ENCODE measurements at places on chromosomes 12 and 14.

GRCh38 chr14:104076743-104077142, 8.8 kb upstream of the ASPG start:
- no peak for DNase-seq

- peak; percentile 28 for DNase-seq
These were observed 203.8 kb downstream of the RASSF9 start for GRCh38 chr12:85632390-85632789.

DNA sequence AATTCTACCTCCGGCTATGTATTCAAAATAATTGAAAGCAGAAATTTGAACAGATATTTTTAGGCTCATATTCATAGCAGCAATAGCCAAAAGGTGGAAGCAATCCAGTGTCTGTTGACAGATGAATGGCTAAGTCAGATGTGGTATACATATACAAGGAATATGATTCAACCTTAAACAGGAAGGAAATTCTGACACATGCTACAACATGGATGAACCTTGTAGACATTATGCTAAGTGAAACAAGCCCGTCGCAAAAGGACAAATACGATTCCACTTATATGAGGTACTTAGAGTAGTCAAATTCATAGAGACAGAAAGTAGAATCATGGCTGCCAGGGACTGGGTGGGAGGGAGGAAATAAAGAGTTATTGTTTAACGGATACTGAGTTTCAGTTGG, 331.6 kb downstream of the PCNX1 start:
- DNase-seq, result no peak

DNA sequence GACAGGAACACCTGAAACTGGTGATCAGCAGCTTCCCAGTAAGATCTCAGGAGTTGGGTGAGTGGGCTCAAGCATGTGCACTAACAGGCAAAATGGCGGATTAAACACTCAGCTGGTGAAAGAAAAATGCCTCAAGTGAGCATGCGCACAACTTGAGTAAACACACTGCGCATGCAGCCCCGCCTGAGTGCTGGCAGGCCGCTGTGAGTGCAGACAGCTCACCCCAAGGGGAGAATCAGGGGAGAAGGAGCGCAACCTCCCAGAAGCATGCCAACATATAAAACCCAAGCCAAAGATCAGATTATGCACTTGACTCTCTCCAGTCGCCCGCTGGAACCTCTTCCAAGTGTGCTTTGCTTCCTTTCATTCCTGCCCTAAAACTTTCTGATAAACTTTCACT, 125.8 kb downstream of the VRK1 start:
- DNase-seq, result no peak

DNA sequence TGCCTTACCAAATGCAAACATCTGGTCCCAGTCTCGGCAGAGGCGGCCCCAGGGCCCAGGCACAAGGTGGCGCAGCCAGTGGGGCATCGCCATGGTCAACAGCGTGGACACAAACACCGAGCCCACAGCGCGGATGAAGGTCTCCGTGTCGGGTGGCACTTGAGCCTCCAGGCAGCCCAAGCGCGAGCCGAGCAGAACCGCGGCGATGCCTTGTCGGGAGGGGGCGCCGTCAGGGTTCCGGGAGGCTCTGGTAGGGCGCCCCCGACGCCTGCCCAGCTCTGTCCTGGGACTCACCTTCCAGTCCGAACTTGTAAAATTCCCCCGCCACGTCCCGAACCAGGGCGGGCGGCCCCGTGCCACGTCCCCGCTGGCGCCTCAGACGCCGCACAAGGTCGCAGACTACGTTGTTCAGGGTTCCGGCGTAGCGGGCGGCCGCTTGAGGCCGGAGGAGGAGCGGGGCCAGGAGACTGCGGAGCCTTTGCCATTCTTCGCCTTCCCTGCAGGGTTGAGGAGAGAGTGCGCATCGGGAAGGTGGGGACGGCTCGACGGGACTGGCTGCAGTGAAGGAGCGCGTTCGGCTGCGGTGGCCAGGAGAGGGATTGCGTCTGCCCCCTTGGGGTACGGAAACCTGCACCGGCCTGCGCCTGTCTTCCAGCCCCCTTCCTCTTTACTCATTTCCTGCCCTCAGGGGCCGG, 1.7 kb downstream of the CYP27B1 start:
- DNase-seq, result peak; percentile 45

DNA sequence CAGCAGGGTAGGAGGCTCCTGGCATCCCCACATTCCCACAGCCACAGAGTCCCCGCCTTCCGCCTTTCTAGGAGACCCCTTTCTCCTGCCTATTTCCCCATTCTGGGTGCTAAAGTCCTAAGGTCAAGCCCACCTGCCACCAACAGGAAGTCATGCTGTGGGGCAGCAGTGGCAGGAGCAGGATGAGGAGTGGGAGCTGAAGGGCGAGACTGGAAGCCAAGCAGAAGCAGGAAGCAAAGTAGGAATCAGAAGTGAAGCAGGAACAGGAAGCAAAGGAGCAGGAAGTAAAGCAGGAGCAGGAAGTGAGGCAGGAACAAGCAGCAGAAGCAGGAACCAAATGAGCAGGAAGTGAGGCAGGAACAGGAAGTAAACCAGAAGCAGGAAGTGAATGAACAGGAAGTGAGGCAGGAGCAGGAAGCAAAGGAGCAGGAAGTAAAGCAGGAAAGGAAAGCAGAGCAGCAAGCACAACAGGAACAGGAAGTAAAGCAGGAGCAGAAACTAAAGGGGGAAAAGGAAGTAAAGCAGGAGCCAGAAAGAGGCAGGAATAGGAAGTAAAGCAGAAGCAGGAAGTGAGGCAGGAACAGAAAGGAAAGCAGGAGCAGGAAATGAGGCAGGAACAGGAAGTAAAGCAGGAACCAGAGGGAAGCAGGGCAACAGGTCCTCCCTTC, 38.3 kb upstream of the RIMBP2 start:
- DNase-seq, result no peak

DNA sequence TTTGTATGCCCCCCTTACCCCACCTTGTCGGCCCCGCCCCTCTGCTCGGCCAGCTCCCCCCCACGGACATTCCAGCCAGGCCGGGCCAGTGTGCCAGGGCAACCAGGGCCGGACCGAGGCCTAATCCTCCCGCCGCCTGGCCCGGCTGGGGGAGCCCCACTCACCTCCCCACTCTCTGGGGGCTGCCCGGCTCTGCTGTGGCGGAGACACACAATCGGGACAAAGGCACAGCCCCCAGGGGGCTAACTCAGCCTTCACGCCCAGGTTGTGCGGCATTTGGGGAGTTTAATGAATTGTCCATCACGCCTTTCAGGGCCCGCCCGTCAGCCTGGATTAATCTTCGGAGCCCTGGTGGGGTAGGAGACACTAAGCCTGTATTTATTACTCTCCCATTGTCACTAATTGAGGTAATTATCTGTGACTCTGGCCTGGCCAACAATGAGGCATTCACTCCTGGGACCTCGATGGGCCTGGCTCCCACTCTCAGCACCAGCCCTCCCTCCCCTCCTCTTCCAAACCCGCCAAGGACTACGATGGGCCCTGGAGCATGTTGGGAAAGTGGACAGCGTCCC, 8.7 kb downstream of the WNT1 start:
- DNase-seq, result no peak

GRCh38 chr14:59926534-59926933, 6.6 kb downstream of the LRRC9 start:
- no peak for DNase-seq

- DNase-seq, result no peak
These were observed 63.2 kb downstream of the KLHL28 start for GRCh38 chr14:44898551-44898950.

DNA sequence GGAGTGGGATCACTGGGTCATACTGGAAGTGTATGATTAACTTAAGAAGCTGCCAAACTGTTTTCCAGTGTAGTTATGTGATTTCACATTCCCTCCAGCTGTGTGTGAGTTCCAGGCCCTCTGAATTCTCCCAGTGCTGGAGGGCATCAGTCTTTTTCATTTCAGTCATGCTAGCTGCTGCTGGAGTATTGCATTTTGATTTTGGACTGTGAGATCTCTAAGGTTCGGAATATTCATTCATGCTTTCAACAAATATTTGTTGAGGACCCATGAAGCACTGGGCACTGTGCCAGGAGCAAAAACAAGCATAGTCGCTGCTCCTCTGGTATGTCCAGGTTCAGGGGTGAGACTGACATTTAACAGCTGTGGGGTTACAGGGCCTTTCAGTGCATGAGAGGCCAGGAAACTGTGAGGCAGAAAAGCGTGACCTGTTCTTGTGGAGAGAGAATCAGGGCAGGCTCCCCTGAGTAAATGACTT, 133.2 kb downstream of the SCARB1 start:
- no peak for DNase-seq

- no peak for DNase-seq
These were observed 42.7 kb upstream of the NCOR2 start for GRCh38 chr12:124610021-124610612.

DNA sequence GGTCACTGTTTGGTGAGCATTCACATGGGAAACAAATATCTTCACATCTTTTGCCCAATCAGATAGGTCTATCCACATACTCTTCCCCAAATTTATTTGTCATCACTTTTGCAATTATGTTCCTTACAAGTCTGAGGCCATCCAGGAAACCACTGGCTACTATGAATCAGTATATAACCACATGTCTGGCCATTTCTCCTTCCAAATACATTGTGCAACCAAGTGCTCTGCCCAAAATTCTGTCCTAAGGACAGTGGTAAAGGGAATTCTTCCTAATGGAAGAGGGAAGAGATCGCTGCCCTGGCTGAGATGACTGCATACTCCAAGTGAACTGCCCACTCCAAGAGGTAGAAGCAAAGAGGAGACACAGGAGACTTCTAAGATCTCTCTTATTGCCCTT, 148.9 kb upstream of the MAX start:
- no peak for DNase-seq

- DNase-seq, result no peak
These were observed 21.4 kb upstream of the TMTC2 start for GRCh38 chr12:82665142-82665923.

DNA sequence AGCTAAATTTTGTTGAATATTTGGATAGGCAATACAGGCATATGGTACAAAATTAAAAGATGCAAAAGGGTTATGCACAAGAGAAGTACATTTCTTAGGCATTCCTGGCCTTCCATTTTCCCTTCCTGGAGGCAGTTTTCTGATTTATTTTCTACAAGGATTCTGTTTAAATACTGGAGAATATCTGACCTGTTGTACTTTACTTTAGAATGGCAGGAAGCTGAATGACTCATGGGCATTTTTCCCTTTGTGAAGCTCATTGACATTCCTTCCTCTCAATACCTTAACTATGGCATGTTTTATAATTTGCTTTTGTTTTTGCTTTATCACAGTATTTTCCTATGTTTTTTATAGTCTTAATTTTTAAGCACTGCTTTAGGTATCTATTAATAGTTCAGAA, 62.7 kb downstream of the RCOR1 start:
- DNase-seq, result no peak

GRCh38 chr14:66508846-66509621, 1.1 kb downstream of the GPHN start:
- peak; percentile 44 for DNase-seq

GRCh38 chr12:10838461-10838860, 10.8 kb downstream of the PRR4 start:
- DNase-seq, result no peak

DNA sequence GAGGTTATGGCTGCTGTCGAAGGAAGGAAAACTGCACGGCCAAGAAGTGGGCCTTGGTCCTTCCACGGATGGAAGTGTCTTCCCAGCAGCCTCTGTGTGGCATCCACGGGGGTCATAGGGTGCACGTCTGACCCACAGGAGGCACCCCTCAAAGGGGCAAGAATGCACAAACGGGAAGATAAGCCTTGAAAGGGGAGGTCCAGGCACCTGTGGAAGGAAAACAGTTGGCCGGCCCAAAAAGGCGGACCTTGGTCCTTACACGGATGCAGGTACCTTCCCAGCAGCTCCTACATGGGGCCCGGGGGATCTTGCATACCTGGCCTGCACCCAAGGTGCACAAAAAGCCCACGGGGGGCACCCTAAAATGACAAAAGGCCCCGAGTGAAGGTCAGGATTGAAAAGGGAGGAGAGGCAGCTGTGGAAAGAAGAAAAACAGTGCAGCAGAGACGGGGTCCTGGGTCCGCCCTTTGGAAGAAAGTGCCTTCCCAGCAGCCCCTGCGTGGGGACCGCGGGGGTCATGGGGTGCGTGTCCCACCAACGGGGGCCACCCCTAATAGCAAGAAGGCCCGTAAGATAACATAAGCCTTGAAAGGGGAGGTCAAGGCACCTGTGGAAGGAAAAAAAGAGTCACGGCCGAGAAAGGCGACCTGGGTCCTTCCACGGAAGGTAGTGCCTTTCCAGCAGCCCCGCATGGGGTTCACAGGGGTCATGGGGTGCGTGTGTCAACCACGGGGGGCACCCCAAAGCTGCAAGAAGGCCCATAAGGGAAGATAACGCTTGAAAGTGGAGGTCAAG, 276.1 kb downstream of the ALG10 start:
- DNase-seq, result no peak

- DNase-seq, result no peak
These were observed 49.5 kb upstream of the PIWIL1 start for GRCh38 chr12:130288206-130288605.

- no peak for DNase-seq
These were observed 144.8 kb downstream of the TBC1D30 start for GRCh38 chr12:64968989-64969819.

- DNase-seq, result no peak
These were observed 4.3 kb downstream of the MFAP5 start for GRCh38 chr12:8658346-8658745.

DNA sequence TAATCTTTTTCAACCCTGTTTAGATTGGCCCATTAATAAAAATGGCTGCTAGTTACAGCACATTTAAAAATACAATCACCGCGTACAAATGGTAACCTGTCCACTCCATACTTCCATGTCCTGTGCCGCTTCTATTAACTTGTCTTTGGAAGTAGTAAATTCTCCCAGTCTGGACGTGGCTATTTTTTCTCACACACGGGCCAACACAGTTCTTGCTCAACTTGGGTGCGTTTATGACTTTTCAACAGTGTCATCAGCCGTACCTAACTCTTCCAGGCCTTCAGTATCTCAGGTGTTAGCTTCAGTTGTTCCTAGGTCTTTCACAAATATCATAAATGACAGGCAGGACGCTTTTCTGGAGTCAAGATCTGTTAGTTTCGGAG, 475 bp upstream of the PCNX1 start:
- DNase-seq, result no peak

DNA sequence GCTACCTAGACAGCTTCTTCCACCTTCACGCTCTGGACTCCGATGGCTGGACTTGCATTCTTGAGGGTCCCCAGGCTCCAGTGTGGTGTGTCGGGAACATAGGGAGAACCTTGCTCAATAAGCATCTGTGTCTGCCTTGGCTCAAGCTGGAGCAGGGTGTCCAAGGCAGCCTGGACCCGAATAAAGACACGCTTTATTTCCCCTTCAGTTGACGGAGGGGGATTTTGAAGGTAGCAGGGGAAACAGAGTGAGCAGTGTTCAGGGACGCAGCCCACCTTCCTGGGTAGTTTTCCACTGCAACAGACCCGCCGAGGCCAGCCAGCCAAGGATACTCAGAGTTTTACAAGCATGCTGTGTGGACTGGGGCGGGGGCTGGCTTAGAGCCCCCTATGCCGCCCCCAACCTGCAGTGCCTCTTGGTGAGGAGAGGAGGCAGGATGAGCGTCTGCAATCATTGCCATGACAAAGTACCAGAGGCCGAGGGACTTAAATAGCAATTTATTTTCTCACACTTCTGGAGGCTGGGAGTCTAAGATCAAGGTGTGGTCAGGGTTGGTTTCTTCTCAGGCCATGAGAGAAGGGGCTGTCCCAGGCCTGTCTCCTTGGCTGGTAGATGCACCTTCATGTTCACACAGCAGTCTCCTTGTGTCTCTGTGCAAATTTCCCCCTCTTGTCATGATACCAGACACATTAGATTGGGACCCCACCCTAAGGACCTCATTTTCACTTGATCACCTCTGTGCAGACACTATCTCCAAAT, 201.2 kb downstream of the CHST11 start:
- no peak for DNase-seq

GRCh38 chr12:7150356-7150755, 20.2 kb downstream of the CLSTN3 start:
- no peak for DNase-seq

Measured in KBM-7 (cell line).